ENCODE measurements at places on chromosomes 4 and X.

- DNase-seq = no peak
Measured at GRCh38 chr4:73751166-73751565, 10.8 kb downstream of the CXCL8 start.

DNA sequence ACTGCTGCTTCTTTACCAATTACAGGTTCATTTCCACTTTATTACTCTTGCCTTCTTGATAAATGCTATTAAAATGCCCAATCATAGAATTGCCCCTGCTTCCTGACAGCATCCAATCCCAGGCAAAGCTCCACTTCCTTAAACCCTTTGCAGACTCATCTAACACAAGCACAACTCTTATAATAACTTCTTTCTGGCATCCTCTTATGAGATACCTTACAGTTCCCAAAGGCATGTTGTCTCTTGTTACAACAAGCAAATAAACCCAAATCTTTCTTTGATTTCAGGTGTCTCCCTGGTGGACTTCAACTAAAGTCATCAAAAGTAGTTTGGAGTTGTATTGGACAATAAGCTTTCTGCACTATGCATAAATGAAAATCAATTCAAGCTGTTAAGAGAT, 22.5 kb upstream of the ADH7 start:
- no peak for DNase-seq

DNA sequence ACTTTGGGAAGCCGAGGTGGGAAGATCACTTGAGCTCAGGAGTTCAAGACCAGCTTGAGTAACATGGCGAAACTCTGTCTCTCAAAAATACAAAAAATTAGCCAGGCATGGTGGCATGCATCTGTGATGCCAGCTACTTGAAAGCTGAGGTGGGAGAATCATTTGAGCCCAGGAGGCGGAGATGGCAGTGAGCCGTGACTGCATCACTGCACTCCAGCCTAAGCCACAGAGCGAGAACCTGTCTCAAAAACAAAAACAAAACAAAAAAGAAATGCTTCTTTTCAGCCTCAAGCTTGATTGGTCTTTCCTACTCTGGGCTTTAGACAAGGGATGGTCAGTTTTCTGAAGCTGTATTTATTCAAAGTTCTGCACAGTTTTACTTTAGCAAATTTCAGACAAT, 15.8 kb upstream of the DHRSX start:
- no peak for DNase-seq

GRCh38 chrX:87003031-87003430, 514.6 kb upstream of the KLHL4 start:
- no peak for DNase-seq

DNA sequence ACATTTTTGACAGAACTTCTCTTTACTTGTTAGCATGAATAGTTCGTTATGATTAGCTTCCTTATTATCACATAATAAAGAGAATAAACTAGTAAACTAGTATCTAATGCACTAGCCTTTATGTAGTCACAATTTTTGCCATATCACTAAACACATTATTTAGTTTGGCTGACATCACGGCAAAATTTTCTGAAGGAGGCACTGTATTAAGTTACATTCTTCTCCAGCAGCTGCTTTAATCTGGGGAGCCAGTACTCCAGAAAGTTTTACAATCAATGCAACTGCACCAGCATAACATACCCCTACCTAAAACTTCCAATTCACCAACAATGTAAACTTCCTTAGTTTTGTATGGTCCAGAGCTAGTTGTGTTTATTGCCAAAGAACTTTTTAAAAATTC, 87.8 kb downstream of the FIP1L1 start:
- DNase-seq = no peak

GRCh38 chr4:156974264-156974663, 2.7 kb upstream of the PDGFC start:
- DNase-seq = no peak

DNA sequence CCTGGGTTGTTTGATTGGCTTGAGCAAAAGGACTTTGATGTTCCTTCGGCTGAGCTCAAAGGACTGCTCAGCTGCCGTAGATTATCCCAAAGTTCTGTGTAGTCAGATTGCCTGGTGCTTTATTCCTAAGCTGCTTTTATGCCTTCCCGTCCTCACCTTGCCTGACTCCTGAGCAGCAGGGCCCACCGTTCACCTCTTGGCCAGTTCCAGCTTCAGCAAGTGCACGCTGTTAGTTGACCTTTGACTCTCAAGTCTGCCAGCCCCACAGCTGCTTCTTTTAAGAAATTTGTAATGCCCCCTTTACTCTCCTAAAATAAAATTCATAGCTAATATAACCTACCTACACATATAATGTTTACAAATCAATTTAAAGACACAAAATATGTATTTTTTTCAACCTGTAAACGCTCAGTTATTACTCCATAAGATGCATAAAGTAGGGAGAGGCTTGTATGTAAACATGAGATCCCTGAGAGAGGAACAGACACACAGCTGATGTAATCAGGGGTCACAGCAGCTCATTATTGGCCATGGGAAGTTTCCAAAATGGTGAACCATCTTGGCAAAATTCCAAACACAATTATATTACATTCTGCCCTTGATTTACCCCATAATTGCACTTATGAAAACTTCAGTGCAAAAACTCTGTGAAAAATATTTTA, 28.6 kb downstream of the UCHL1 start:
- DNase-seq = no peak

- no peak for DNase-seq
Measured at GRCh38 chr4:144648042-144648441, 2.1 kb downstream of the HHIP start.

- DNase-seq = no peak
Measured at GRCh38 chr4:26826721-26827120, 33.9 kb upstream of the STIM2 start.

DNA sequence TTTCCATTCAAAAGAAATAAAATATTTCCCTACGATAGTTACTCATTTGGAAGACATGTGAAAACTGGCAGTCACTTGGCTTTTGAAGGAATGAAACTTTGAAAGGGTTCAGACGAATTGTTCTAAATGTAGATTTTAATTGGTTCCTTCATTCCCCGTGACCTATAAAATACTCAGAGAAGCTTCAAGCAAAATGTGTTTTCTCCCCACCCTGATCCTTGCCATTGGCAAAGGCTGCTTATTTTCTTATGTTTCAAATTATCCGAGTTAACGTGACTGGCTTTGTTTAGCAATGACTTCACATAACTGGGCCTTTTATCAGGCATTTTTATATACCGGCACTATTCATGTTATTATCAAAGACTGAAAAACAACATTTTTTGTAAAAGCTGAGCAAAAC, 204.1 kb upstream of the NEIL3 start:
- no peak for DNase-seq

- DNase-seq = no peak
Measured at GRCh38 chrX:41301438-41301824, 32.5 kb upstream of the DDX3X start.
